Occipital lobe (tissue), 3 donors: ENCODE measurements at places on chromosomes 7 and 10.
A peak's percentile ranks its signal among the peaks of the same experiment; 100 is the strongest.

DNA sequence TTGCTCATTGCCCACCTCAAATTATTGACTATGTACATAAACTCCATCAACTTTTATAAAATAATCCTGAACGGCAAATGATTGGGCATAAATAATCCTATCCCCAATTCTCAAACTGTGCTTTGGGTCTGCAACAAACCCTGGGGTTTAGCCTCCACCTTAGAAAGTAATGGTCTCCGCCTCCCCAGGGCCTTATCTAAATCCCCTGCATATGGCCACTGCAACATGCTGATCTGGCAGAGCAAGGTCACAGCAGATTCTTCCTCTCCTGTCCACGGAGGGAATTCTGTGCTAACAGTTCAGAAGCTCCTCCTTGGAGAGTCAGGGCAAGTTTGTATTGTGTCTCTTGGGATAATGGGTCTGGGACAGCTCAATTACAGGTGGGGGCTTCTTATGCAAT lies 18.4 kb downstream of the FXYD4 start:
- DNase-seq = no peak

GRCh38 chr7:151754142-151754590 lies 122.7 kb downstream of the PRKAG2 start:
- peak; percentile 61 for DNase-seq

DNA sequence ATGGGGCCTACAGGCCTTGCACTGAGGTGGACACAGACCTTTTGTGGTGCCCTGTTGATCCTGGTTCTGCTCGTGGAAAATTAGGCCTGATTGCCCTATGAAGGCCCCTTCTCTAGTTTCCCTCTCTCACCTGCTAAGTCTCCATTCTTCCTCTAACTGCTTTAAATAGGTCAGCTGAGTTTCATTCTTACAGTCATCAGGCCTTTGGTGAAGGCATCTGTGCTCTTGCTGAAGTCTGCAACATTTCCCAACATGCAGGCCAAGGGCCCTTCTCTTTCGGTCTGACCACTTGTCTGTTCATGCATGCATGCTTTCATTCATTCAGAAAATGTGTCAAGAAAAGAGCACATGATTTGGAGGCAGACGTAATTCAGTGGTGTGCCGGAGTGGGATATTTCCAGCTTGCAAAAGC lies 244.0 kb downstream of the BUB3 start:
- DNase-seq = no peak

- no peak for DNase-seq
Measured at GRCh38 chr10:51319173-51319435, 244.8 kb downstream of the PRKG1 start.

- no peak for DNase-seq
Measured at GRCh38 chr7:1459920-1460820, 900 bp upstream of the MICALL2 start.
